Activated T-helper 9 cell treated with anti-CD3 and anti-CD28 coated beads, Interleukin-2, amount 50 U/mL, for 16 hours (primary cell): ENCODE measurements at places on chromosomes 13 and 19.

DNA sequence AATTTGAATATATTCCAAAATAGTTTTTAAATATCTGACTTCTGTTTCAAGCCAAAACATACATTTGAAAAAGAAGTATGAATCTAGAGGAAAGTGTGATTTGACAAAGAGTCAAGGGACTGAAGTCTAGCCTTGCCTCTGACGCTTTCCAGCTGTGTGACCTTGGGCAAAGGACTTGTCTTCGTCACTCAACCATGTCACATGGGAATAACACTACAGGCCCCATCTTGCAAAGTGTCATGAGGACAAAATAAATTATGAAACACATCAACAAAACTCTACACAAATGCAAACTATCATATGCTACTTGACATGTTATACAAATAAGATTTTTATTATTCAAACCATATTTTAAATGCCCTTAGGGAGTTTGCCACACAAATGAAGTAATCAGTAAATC is 73.0 kb downstream of the CYSLTR2 start:
- DNase-seq, result no peak

GRCh38 chr19:43465468-43466120 is at the start of gene LYPD3:
LYPD3 (minus strand) TSS chr19:43465608; CDS start chr19:43465571, 37 bp downstream.
- DNase-seq, result no peak

DNA sequence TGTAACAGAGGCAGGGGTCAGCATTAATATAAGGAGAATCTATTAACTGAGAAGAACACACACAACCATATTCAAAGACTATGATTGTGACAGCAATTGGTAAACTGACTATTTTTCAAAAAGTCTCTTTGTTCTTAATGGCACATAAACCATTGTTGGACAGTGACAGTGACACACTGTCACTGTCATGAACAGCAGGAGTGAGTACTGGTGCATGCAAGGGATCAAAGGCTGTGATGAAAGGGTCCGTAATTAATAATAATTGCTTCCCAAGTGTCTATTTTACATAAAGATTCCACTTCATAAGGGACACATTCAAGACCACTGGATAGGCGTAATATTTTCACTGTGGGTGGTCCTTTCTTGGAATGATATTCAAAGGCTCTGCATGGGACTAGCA is 50.7 kb downstream of the LHFPL6 start:
- no peak for DNase-seq

DNA sequence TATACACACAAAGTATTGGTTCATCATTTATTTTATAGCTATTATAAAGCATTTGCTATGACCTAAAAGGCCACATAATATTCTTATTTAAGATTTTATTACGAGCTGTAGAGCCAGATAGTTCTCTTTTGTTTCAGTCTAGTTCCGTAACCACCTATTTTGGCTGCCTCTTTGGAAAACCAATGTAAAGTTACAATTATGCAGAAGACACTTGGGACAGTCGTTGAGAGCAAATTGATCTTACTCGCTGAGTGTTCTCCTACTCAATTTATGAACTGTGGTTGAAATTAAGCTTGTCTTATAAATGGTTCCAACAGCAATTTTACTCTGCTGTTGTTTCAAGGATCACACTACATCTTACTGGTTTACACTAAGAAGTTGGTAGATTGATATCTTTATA is 122.3 kb downstream of the SLC7A1 start:
- DNase-seq, result no peak

- no peak for DNase-seq
Measured at GRCh38 chr19:29488316-29488715, 37.5 kb upstream of the VSTM2B start.

GRCh38 chr13:32616883-32617511 is 30.7 kb downstream of the PDS5B start:
- no peak for DNase-seq

DNA sequence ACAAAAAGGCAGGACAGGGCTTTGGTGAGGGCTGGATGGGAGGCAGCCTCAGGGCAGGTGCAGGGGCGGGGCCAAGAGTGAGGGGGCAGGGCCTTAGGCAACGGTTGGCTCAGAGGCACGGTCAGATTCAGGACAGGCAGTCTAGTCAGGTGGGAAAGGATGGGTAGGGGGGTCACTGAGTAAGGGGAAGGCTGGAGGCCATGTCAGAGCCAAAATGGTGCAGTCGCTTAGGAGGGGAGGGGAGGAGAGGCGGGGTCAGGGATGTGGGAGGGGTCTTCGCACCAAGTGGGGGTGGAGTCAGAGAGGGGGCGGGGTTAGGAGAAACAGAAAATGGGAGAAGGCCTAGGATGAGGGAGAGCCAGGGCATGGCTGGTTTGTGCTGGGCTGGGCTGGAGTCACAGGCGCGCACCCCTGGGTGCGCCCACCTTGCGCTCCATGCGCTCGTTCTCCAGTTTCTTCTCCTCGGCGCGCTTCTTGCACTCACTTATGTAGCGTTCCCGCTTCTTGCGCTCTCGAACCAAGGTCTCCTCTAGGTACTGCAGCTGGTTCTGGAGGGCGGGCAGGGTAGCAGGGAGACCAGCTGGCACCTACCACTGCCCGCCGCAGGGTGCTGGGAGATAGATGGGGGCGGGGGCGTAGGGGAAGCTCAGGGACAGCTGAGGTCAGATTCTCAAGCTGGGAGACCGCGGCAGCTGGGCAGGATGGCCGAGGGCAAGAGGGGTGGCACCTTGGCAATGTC is 6.8 kb upstream of the RGL3 start:
- DNase-seq, result no peak

- DNase-seq, result no peak
Measured at GRCh38 chr13:45063261-45063860, 56.9 kb upstream of the GTF2F2 start.

DNA sequence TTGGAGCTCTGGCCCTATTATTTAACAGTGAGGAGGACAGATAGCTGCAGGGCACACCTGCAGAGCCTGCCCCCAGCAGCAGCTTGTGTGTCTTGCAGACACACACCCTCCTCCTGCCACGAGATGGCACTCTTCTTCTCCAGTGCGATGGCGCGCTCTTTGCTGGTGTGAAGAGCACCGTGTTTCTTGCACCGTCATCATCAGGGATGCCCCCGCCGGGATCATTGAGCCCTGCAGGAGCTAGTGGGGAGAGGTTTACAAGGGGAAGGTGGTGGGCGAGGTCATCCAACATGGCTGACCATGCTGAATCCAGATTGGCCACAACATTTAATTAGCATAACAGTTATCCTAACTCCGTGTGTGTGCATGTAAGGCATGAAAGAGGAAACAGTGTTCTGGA is 105.6 kb downstream of the RAB20 start:
- peak; percentile 31 for DNase-seq

GRCh38 chr13:26920614-26921355 is 160.2 kb upstream of the GPR12 start:
- no peak for DNase-seq
